HCT116 (cell line): ENCODE measurements at places on chromosomes 7 and 10. TPM values are rescaled to one million over a fixed set of nuclear protein-coding genes. Genes with fewer than 3 reads are reported as not detected.

The LRRC61 gene
- 12.0 TPM for total RNA-seq

The NEUROG3 gene
- not detected for total RNA-seq

The OSBPL3 gene
- 36.8 TPM for total RNA-seq

The CYREN gene
- 54.5 TPM for total RNA-seq

The ABCC2 gene
- 88.2 TPM for total RNA-seq

The GPR158 gene
- total RNA-seq: 2.9 TPM

DNA sequence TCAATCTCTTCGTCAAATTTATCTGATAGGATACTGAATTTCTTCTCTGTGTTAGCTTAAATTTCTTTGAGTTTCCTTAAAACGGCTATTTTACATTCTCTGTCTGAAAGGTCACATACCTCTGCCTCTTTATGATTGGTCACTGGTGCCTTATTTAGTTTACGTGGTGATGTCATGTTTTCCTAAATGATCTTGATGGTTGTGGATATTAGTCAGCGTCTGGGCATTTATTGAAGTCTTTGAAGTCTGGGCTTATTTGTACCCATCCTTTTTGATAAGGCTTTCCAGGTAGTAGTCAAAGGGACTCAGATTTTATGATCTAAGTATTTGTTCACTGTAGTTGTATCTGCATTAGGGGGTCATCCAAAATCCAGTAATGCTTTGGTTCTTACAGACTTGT, 1407.5 kb upstream of the LRRTM3 start:
- DNase-seq: peak; percentile 8

- no peak for DNase-seq
Observed at GRCh38 chr10:21401196-21401595, 124.3 kb downstream of the SKIDA1 start.

DNA sequence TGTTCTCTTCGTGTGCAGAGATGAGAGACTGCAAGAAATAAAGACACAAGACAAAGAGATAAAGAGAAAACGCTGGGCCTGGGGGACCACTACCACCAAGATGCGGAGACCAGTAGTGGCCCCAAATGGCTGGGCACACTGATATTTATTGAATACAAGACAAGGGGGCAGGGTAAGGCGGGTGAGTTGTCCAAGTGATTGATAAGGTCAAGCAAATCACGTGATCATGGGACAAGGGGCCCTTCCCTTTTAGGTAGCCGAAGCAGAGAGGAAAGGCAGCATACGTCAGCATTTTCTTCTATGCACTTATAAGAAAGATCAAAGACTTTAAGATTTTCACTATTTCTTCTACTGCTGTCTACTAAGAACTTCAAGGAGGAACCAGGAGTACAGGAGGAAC, 762.1 kb downstream of the TNS3 start:
- DNase-seq: no peak

DNA sequence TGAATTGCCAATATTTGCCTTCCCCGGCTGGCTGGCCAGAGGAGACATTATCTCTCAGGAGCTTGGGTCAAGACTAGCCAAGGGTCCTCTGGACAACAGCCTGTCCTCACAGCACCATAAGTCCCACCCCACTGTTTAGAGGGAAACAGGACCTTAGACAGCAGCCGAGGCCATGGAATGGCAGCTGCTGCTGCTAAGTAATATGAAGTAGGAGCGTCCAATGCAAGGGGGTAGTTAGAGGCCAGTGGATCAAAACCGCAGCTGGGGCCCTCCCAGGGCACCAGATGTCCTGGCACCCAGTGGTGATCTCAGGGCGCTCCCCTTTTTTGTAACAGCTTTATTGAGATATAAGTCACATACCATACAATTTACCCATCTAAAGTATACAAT, 12.9 kb upstream of the KCP start:
- DNase-seq: no peak

DNA sequence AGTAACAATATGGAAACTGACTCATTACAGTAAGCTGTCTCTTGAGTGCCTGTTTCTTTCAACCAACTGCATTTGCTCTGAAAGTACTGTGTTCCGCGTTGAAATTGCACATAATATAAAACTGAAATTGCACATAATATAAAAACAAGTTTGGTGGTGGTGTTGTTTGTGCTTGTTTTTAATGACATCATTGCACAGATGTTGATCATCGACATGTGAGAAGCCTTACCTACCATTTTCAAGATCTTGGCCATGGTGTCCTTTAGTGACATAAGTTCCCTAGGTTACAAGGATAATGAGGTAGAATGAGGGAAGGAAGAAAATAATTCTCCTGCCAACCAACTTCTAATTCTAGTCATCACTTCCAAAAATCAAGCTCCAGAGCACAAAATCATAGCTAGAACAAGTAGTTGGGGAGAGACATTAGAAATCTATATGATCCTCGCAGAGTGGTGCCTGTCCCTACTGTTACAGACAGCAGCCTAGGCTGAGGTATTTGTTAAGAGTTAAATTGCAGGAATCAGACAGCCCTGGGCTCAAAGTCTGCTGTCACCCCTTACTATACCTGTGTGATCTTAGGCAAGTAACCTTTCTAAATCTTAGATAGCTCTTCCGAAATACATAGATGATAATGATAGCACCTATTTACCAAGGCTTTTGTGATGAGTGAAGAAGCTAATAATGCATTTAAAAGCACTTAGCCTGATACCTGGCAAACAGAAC, 29.3 kb downstream of the DOCK4 start:
- no peak for DNase-seq

DNA sequence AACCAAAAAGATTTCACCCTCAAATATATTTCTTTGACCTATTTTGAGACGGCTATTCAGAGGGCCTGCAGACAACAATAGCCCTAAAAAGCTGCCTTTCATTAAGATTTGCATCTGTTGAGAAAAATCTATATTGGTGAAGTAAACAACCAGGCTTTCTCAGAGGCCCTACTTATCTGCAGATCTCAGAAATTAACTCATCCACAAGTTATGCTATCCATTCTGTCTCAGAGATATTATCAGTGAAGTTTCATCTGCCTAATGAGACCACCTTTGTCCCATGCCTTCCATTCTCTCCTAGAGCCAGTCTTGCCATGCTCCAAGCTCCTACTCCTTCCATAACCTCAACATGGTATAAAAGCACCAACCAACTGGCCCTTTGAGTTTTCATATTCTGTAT, 130.3 kb downstream of the CACNA2D1 start:
- no peak for DNase-seq

DNA sequence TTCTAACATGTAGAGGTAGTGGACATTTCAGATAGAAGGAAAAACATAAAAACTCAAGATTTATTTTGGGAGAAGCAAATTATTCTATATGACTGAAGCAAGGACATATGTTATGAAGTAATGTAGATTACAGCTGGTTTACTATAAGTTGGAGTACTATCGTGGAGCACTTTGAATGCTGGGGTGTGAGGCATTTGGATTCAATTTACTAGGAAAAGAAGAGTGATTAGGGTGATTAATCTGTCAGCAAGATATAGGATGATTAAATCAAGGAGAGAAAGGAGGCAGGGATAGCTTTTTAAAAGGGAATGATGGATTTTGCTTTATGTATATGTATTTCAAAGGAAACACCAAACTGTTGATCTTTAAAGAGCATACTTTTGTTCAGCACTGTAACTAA, 318.4 kb upstream of the KAT6B start:
- no peak for DNase-seq

DNA sequence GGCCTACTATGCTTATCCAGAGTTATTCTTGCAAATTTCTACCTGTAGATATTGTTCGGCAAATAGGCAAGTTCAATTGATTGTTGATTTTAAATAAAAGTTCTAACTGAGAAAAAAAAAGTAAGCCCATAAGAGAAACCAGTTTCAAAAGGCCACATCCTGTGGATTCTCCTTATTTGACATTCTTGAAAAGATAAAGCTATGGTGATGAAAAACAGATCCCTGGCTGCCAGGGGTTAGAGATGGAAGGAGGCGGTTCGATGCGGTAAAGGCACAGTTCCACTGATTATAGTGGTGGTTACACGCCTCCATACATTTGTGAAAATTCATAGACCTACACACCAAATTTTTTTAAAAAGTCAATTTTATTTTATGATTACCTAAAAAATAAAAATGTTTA, 347.8 kb downstream of the KCNMA1 start:
- DNase-seq: no peak

- DNase-seq: no peak
Observed at GRCh38 chr7:103613655-103614642, 167.9 kb upstream of the SLC26A5 start.
